ENCODE measurements at places on chromosomes 2 and 18.

DNA sequence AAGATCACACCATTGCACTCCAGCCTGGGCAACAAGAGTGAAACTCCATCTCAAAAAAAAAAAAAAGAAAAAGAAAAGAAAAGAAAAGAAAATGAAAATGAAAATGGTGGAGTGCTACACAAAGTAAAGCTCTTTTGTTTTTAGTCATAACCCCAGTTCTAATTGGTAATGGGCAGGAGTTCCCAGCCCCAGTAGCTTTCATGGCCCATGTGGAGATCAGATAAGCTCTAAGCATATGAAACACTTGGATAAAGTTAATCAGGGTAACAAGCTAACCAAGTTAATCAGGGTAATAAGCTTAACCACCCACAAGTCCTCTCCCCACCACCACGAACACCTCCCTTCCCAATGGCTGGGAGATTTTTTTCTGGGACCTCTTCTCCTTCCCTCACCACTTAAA, 240.8 kb downstream of the BCL11A start:
- no peak for DNase-seq

DNA sequence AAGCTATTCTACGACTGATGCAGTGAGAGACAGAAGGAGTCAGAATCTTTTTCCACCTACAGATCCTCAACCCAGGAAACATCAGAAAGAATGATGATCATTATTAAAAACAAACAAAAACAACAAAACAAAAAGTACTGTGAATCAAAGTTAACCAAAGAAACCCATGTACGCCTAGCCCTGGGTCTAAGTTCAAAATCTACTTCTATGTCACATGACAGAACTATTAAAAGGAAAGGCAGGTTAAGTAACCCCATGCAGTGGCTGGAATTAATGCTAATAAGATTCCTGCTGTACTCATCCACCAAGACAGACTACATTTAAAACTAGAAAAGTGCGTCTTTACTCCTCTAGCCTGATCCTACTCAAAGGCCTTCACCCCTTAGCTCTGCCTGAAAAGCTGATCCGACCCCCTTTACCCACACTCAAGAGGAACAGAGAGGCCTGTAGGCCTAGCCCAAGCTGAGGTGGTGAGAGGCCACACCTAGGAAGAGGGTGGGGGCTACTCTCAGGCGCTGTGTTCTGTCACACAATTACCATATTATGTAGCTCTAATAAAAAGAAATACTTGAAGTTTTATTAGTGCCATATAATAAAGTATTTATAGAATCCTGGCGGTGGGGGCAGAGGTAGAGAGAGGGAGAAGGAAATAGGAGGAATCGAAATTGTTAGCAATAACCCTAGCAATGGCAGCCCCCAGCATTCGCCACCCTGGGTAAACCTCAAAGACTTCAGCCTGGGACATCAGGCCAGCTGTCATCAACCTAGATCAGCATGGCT, 37.1 kb downstream of the NHEJ1 start:
- DNase-seq, result no peak

DNA sequence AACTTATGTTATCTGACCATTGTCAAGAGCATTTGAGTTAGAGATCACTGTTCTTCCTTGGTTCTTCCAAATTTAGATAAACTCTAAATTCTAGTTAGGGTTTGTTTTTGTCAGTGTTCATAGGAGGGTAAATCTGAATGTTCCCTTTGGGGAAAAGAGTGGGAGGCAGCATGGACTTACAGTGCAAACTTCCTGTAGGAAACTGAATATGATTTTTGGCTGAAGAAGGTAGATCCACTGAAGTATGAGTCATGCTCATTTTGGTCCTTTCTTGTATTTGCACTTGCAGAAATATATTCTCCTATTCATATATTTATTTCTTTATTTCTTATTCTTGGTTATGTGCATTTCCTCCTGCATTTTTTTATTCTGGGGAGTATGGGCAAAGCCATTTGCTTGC, 27.3 kb downstream of the CCDC85A start:
- DNase-seq, result no peak

DNA sequence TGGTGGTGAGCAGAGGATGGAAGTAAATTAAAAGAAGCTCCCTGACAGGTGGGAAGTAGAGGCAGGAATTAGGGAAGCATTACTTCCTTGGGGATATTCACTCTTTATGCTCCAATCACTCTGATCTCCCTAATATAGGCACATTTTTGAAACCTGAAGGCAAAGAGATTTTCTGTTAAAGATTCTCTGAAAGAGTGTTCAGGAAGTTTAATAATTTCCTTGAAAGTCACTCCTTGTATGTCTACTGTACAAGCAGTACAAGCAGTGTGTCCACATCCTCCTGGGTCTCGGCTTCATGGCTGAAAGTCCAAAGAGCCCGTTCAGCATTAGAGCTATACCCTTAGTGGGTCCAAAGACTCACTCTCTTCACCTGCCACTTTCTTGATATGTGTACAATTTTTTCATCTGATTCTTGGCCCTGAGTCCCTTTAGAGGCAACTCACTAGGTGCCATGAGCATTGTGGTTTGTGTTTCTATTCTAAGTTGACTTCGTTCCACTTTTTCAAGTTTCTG, 60.2 kb downstream of the AAK1 start:
- no peak for DNase-seq

- DNase-seq, result no peak
These were observed 49.2 kb upstream of the SMAD2 start for GRCh38 chr18:47979611-47980200.

DNA sequence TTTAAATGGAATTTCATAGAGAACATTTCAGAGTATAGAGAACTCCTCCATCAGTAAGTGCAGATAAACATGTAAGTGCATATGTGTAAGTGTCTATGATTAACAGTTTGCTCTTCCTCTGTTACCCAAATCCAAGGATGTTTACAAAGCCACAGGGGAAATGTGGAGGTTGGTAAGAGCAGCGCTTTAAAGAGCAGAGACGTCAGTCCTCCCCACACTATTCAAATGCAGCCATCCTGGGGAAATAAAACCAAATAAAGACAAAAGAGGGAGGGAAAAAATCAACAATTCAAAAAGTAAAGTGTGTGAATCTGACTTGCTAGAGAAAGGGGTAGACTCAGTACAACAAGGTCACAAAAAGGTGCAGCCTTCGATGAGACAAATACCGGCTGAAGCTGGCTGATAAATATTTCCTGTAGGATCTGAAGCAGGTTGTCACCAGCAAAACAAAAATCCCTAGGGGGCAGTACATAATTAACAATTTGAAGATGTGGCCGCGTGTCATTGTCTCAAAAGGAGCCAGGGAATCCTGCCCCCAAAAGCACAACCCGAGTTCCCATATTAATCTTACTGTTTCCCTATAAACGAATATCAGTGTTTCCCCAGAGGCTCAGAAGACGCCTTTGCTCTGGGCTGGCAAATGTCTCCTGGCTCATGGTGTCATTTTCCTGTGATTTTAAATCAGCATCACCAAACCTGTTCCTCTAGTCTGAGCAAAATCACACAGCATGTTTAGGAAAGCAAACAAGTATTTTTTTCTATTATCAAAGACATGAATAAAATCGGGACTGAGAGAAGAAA, 216.5 kb downstream of the CDCA7 start:
- DNase-seq, result peak; percentile 91

DNA sequence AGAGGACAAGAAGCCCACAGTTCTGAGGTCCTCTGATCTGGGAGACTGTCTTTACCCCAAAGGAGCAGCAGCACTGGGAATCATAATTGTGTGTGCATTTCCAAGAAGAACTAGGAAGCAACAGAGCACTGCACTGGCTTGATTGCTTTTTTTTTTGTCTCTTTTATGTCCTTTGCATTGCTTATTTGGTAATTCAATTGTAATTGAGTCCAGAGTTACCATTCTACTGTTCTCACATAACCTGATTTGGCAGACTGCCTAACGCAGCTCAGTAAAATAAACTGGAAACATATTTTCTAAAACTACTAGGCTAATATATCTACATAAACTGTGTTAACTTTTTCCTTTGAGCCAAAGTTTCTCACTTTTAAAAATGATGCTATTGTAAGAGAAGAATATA, 190.3 kb upstream of the SLC8A1 start:
- no peak for DNase-seq

- DNase-seq, result no peak
These were observed 47.9 kb downstream of the HADHB start for GRCh38 chr2:26292646-26293045.

DNA sequence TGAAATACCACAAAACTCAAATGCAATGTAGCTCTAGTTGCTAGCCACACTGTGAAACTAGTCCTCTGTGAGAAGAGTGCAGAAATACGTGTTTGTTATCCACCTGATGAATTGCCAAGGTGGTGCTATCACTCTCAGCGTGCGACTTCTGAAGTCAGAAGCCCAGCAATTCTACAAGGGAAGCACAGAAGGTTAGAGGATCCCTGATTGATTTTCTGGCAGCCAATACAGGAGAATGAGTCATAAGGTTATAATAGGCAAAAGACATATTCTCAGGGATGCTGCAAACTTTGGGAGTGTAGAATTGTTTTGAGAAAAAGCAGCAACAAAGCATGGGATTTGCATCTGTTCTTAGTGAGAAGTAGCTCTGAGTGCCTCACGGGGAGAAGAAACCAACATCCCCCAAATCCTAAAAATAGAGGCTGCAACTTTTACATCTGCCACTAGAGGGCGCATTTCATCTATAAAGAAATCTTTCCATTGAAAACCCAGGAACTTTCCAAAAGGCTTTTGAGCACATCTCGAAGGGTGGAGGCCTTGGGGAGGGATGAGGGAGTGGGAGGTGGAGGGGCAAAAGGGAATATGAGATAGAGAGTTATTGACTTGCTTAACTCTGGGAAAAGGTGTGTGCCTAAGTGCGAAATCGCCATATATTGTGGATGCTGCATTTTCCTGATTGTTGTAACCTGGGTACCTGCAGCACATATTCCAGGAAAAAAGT, 78.0 kb downstream of the TMEM182 start:
- DNase-seq, result peak; percentile 44

DNA sequence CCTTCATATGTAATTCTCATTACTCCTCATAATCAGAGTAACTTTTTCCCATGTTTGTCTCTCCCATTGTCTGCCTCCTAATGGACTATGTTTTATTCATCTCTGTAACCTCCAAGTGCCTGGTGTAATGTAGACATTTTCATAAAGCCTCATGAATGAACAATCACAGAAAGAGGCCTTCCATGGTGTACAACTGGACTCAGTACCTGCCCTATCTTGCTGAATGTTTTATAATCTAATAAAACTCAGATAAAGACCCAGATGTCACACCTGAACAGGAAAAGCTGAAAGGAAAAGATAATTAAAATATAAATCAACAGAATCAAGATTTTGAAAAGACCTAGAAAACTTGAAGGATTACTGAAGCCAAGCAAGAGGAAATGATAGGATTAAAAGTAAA, 36.7 kb downstream of the RAB1A start:
- no peak for DNase-seq

DNA sequence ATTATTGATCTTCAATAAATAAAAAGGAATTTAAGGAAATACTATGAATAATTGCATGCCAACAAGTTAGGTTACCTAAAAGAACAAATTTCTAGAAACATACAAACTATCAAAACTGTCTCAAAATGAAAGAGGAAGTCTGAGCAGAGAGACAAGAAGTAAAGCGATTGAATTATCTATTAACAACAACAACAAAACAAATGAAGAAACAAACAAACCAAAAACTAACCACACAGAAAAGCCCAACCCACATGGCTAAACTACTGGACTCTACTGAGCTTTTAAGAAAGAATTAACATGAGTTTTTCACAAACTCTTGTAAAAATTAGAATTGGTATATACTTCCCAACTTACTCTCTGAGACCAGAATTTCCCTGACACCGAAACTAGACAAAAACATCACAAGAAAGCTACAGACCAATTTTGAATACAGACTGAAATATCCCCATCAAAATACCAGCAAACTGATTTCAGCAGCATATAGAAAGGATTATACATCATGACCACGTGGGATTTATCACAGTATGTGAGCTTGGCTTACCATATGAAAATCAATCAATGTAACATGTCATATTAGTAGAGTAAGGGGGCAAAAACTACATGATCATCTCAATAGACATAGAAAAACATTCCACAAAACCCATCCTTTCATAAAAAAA, 16.6 kb upstream of the GALNT1 start:
- no peak for DNase-seq

GRCh38 chr2:44713170-44713569, 228.3 kb upstream of the SIX3 start:
- DNase-seq, result no peak

DNA sequence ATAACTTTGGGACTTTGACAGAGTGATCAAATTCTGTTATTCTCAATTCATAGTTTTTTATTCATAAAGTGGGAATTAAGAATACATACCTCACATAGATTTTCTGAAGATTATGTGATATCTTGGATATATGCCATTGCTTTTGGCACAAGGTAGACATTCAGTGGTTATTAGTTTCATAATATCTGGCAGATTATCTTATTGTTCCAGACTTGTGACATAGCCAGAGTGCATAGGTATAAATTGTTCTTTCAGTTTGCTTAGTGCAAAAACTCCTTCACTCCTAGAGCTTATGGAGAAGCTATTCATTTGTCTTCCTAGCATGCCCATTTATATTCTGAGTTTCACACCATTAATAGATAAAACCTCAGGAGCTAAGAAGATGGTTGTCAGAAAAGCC, 222.0 kb downstream of the KCNE4 start:
- DNase-seq, result no peak

GRCh38 chr18:79680891-79681339, 1.3 kb downstream of the CTDP1 start:
- DNase-seq, result no peak

DNA sequence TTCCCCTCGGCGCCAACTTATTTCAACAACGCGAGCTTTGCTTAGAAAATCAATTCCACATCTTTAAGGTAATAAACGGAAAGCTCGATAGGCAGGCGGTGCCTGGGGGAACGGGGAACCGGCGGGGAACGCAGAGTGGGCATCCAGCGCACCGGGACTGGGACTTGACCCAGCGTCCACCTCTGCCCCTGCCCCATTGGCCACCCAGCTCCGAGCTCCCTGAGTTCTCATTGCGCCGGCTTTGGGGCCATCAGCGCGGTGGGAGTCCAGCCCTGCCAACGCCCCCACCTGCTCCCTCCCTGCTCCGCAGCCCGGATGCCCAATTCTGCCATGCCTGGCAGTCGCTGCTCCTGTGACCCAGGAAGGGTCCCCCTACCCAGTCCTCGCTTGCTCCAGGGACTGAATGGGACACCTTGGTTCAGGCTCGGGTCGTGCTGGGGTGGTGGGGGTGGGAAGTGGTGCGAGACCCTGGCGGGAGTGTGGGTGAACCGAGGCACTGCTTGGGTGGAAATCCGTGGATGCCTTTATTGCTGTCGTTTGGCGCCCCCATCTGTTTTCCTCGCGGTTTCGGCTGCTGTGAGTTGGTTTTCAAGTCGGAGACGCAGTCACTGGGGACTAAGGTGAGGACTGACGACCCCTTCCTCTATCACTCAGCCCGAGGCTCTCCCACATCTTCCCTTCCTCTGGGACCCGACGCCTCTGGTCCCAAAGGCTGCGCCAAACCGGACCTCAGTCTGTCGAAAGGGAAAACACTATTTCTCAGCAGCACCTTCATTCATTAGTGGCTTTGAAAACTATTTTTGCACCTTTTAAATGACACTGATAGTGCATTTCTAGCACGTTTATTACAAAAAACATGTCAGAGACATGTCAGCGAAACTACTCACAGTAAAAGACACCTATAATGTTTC, 2.4 kb upstream of the EVX2 start:
- peak; percentile 70 for DNase-seq

- no peak for DNase-seq
These were observed 9.6 kb downstream of the CYRIA start for GRCh38 chr2:16655905-16656642.

Measured in NCI-H748 treated with DMSO at 0.1 percent for 48 hours (cell line).